HS-27A (cell line): ENCODE measurements at places on chromosomes 1 and 21.

DNA sequence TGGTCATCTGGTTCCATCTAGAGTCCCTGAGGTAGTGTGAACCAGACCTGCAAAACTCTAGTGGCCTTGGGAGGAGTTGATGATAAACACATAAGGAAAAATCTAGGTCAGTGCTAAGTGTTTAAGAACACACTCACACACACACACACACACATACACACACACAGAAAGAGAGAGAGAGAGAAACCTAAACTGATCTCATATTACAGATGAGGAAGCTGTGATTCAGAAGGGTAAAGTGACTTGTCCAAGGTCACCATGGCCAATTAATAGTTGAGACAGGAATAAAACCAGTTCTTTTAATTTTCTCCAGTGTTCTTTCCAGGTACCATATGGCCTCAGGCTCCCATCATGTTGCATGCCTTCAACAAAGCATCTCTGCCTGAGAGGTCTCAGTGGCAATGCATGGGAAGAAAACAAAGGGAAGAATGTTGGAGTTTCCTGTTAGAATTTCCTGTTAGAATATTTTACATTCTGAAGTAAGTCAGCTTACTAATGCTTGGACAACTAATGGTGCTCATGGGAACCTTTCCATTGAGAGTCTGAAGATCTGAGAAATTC lies 77.3 kb upstream of the TSPAN2 start:
- peak; percentile 68 for DNase-seq

GRCh38 chr1:172638885-172639831 lies 19.7 kb upstream of the FASLG start:
- peak; percentile 85 for DNase-seq

DNA sequence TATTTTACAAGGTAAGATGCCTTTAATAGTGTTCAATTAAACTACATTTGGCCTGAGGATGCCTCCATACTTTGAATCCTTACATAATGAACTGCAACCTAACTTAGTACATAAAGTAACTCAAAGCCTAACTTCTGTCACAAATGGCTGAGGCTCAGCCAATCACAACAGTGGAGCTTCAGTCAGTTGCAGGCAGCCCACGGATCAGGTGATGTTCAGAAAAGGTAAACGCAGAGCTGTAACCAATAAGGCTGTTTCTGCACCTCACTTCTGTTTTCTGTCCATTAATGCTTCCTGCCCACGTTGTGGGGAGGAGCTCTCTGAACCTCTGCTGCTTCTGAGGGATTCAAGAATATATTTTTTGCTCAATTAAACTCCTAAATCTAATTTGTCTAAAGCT lies 94.8 kb upstream of the KIAA0040 start:
- DNase-seq: no peak

- no peak for DNase-seq
These were observed 14.1 kb upstream of the ZRANB2 start for GRCh38 chr1:71094913-71095312.

DNA sequence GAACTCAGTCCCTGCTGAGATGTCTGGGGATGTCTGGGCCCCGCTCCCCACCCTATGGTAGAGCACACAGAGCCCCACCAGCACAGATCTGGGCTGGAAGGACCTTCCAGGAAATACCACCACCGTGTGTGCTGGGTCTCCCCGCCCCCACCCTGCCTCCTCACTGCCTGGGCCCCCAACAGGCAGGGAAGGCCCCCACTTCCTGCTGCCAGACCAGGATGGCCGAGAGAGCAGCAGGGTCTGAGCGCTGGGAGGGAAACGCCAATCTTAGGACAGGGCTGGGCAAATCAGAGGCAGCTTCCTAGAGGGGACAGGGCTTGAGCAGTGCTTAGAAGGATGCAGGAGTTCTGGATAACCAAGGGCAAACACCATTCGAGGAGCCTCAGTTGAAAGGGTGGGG lies 11.9 kb downstream of the ADGRB2 start:
- no peak for DNase-seq

- no peak for DNase-seq
These were observed 114.1 kb upstream of the CD34 start for GRCh38 chr1:208025031-208025430.

- no peak for DNase-seq
These were observed 118.3 kb downstream of the KCNK1 start for GRCh38 chr1:233732206-233732605.

DNA sequence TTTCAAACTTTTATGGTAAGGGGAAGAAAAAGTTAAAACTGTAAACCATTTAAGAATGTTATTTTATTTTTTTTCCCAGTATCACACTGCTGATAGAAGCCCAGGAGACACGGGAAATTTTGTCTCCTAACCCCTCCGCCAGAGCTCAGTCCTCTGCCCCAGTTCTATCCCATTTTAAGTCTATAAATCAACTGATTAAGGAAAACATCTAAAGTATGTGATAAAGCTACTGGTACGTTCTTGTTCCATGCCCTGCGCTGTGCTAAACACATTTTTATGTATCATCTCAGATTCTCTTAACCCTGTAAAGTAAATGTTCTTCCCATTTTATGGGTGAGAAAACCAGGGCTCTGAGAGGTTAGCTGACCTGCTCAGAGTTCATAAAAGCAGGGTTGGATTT lies 34.7 kb downstream of the NIPAL3 start:
- DNase-seq: no peak

DNA sequence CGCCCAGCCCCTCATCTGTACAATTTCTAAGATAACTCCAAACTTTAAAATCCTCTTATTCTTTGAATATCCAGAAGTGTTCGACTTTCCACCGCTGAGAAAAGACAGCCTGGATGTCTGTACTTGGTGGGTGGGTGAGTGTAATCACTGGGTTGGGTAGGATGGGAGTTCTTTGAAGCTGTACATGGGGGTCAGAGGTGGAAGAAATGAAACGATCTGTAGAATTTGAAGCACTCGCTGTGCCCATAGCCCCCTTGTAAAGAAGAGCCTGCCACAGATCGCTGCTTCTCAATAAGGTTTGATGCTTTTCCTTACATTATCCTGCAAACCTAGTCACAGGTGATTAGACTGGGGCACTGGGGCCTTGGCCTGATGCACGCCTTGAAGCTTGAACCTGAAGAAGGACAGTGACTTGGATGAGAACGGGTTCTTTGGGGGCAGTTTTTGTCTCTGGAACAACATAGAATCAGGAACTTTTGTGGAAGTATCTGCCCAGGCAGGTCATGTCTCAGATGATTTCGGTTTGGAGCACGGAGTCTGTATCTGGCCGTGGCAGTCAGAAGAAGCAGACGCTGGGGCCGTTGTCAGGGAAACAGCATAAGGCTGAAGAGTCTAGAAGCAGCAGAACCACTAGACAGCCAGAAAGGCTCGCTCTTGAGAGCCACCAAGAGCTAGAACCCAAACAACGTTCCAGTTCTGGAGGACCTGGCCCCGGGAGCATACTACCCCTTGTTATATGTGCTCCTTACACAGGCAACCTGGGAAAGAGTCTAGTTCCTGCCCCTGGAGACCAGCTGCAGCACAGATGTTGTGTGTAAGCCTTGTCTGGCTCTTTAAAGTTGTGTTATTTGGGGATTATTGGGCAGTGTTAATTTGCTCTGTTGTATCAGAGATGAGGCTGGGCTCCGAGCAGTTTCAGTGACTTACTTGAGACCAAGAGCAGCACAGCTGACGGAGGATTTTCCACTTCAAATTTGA lies 45.1 kb upstream of the SCCPDH start:
- DNase-seq: no peak

DNA sequence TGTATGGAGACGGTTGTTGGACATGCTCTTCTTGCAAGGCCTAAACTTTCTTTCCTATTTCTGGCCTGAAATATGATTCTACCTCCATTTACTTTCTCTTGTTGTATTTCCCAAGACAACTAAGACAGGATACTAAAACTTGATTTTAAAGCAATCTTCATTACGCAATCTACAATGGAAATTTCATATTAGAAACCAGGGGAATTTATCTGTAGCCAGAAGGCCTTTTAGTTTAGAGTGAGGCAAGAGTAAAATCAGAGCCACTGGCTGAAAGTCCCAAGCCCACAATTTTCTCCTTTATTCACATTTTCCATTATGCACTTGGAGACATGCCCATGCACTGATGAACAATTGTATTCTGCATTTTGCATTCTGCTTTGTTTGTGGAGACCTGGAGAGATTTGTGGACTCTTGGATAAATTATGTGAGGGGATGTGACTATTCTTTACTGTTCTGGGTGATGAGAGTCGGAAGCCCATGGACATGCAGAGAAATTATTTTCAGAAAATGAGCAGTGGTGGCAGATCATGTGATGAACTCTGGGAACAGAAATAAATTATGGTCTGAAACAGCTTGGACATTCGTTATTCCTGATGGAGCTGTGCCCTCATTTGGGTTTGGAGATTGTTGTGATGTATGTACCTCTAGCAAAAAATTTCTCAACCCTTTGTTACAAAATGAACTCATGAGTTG lies 336.8 kb downstream of the SEC16B start:
- DNase-seq: no peak

DNA sequence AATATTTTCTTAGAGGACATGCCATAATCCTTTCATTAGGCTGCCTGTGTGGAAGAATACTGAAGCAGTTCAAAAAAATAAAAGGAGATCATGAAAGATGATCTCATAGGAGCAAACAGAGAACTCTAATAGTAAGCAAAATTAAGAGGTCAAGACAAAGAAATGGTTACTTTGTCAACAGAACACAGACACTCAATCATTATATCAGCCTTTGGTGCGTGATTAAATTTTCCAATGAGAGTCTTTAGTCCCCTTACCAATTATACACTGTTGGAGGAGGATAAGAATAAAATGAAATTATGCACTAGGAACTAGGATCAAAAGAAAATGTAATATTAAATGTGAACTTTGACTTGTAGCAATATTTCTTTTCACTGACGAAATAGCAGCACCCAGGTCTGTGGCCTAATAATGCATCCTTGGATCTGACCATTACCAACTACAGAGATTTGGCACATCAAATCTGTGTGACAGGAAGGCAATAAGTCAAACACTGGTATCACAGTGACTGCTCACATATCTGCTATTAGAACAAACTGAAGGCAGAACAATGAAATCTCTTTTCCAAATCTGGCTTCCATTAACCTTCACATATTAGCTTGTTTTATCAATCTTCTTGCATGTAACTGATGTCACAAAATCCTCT lies 1812.9 kb downstream of the PLA2G4A start:
- DNase-seq: no peak

DNA sequence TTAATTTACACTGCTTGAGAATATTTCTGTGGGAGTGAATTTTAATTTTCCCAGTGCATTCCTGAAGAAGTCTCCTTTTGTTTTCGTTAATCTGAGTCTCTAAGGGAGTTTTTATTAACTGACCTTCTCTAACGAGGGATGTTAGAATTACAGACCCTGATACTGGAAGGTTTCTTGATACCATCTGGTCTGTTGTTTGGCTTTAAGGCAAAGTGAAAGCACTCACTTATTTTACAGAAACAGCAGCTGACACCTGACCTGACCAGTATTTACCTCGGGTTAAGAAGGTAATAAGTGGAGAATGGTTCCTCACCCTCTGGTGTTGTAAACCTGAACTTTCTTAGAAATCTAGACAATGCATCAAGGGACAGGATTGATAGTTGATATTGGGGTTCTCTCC lies 12.4 kb downstream of the CDC14A start:
- no peak for DNase-seq

- DNase-seq: no peak
These were observed 176.4 kb upstream of the PALMD start for GRCh38 chr1:99469550-99469971.

DNA sequence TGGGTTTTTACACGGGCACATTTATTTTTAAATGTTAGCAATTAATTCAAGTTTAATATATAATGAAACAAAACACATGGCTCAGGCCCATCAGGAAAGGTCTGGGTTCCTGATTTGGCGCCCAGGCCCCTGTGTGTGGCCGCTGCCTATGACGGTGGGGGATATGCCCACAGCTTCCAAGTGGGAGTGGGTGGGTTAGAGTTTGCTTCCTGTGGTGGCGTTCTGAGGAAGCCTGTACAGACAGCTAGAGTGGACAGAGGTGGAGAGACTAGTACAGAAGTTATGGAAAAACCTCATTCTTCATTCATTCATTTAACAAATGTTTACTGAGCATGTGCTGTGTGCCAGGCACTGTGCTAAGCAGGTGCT lies 22.4 kb upstream of the EPS8L3 start:
- no peak for DNase-seq

DNA sequence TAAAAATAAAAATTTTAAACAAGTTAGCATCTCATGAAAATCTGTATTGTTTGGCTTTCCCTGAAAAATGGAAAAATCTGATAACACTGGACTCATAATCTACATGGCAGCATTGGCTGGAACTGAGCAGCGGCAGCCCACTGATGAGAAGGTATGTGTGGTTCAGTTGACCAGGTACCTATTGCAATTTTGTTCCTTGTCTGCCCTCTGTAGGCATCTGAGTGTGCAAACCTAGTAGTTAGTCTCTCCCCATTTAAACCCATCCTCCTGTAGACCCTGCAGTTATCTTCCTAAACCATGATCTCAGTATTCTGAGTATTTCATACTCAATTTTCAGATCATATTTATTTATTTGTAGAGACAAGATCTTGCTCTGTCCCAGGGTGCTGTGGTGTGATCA lies 59.4 kb upstream of the SERBP1 start:
- DNase-seq: no peak

- DNase-seq: no peak
These were observed 366.8 kb upstream of the DPYD start for GRCh38 chr1:98287626-98288025.

DNA sequence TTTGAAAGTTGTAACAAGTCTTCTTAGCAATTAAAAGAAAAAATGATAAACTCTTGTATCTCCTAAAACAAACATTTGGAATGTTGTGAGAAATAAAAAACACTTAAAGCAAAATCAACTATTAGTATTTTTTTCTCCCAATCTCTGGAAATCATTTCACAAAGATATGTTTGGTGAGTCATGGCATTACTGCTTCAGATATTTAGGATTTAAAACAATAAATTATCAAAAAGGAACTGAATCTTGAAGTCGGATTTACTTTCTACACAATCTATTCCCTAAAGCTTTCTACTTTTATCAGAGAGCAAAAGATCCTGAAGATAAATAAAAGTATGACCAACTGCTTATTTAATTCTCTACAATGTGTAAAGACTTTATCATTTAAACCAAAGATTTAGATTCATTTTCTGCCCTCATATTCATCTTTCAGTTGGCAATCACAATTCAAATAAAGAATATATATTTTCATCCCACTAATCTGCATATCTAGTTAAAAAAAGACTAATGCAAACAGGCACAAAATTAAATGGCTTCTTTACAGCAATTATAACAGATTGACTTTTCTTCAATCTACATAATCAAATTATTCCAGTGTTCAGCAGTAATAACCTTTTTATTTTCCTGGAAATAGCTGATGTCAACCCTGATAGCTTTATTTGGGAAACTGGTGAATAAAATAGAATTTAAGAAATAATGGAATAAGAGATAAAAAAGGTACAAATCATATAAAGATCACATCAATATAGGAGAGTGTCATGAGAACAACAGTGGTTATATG lies 230.0 kb downstream of the COP1 start:
- DNase-seq: peak; percentile 26

GRCh38 chr1:19892628-19893168 lies 10.5 kb downstream of the OTUD3 start:
- DNase-seq: no peak
